Adipocyte (in vitro differentiated cells): ENCODE measurements at places on chromosomes 16 and 17.
A peak's percentile ranks its signal among the peaks of the same experiment; 100 is the strongest.

DNA sequence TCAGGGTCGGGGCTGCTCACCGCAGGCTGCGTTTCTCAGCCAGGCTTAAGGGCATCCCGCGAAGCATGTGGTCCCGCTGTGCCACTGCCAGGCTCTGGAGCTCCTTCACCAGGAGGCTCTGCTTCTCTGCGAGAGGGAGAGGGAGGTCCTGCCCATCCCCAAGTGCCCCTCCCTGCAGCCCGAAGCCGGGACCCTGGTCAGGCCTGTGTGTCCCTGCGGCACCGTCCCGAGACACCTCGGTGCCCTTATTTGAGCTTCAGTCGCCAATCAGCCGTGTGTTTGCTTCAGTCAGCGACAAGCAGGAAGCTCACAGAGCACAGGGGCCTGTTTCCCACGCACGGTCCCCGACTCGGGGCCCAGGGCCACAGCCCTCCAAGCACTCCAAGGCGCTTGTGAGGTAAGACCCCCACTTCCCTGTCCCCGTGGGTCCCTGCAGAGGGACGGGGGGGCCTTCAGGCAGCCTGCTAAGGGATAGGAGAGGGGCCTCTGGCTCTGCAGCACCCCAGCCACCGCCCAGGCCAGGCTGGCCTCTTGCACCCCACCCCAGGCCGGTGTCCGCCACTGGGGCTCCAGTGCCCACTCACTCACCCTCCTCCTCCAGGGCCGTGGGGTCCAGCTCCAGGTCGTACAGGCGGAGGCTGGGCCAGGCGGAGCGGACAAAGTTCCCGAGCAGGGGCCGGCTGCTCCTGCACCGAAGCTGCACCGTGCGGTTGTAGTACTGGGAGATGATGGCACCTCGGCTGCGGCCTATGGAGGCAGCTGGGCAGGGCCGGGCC lies 3.2 kb downstream of the TMC6 start:
- DNase-seq: no peak

DNA sequence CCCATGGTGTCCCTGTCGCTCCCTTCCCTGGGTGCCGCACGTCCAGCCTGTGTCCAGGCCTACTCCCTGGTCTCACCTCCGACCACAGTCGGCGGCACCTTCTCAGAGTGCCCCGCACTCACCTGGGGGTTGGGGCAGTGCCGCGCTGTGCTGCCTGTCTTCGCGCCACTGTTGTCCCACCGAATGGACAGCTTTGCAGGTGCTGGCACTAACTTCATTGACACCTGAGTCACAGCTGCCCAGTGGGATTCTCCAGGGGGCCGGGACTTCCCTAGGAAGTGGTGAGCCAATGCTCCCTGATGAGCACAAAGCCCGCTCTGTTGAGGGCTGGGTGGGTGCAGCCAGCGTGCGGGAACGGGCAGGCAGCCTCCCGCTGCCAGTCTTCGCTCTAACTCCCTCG lies 24.3 kb upstream of the DBNDD1 start:
- no peak for DNase-seq

- no peak for DNase-seq
Observed at GRCh38 chr17:38896346-38896954, 26.6 kb downstream of the LASP1 start.

GRCh38 chr17:35930211-35931065 lies at the start of gene RDM1:
TSS of gene RDM1 (minus strand) at chr17:35930773. CDS start at chr17:35930727, 46 bp downstream.
- DNase-seq: peak; percentile 35

DNA sequence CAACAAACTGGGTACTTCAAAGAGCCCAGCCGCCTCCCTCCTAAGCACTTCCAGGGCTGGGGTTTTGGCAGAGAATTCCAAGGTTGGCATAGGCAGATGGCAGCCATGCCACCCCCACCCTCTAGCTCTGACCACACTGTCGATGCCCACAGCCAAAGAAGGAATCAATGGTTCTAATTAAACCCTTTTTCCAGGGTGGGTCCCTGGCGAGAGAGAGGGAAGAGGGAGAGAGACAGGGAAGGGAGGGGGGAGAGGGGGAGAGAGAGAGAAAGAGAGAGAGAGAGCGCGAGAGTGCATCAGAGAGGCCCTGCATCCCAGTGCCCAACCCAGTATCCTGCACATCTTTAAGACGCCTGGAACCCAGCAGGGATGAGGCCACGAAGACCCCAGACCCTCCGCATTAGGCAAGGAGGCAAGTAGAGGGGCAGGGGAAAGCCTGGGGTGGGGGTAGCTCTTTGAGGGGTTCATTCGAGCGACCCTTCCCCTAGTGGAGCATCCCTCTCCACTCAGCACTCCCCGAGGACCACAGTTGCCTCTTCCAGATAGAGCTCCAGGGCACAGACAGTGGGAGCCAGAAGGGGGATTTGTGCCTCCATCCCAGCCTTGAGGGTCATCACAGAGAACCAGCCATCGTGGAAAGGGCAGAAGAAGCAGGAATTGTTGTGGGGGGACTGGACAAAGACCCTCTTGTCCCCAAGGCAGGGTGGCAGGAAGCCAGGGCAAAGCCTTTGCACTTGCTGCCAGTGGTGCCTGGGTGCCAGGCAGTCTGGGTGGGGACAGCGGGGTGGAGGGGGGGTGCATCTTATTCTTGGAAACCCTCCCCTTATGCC lies 2.6 kb downstream of the SRCIN1 start:
- DNase-seq: no peak

DNA sequence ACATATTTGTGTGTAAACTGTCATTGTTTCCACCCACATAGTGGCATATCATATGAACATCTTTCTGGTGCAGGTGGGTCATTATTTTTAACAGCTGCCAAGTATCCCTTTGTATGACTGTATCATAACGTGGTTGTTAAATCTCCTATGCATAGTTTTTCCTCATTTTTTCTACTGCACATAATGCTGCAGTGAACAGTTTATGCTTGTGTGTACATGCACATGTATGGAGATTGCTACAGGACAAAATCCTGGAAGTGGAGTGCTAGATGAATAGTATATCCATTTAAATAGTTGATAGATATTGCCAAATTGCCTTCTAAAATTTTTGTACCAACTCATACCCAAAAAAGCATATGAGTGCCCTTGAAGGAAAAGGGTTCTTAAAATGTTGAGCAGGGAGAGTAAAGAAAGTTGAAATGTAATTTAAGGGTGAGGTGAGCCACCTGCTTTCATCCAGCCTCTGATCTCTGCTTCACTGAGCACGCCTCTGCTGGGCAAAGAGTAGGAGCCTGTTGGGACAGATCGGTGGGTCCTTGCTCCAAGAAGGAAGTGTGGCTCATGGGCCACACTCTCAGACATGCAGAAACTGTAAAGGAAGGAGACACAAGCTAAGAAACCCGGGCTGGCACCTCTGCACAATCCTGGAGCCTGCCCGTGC lies 55.3 kb downstream of the HLF start:
- no peak for DNase-seq

DNA sequence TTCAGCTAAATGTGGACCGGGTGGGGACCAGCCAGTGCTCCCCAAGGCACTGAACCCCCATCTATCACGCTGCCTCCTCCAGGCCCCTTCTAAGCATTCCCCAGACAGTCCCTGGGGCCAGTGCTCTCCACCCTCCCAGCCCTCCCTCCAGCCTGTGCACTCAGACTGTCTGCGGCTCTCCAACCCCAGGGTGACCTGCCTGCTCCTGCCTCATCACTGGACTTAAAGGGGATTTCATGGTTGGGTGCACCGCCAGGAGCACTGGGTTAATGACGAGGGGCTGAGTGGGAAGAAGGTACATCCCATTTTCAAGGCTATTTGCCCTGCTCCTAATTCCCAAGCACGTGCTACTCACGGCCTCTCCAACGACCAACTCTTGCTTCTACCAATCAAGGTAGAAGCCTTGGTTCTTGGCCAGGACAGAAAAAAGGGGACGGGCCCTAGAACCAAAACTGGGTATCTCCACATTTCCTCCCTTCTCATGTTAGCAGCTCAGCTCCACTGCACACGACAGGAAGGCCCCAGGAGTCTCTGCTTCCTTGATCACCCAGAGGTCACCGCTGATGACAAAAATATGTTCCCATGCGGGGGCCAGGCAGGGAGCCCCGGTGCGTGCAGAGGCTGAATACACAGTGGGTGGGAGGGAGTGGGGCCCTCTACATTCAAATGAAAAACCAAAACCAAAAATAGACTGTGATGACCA lies 3.5 kb upstream of the ABR start:
- DNase-seq: no peak

DNA sequence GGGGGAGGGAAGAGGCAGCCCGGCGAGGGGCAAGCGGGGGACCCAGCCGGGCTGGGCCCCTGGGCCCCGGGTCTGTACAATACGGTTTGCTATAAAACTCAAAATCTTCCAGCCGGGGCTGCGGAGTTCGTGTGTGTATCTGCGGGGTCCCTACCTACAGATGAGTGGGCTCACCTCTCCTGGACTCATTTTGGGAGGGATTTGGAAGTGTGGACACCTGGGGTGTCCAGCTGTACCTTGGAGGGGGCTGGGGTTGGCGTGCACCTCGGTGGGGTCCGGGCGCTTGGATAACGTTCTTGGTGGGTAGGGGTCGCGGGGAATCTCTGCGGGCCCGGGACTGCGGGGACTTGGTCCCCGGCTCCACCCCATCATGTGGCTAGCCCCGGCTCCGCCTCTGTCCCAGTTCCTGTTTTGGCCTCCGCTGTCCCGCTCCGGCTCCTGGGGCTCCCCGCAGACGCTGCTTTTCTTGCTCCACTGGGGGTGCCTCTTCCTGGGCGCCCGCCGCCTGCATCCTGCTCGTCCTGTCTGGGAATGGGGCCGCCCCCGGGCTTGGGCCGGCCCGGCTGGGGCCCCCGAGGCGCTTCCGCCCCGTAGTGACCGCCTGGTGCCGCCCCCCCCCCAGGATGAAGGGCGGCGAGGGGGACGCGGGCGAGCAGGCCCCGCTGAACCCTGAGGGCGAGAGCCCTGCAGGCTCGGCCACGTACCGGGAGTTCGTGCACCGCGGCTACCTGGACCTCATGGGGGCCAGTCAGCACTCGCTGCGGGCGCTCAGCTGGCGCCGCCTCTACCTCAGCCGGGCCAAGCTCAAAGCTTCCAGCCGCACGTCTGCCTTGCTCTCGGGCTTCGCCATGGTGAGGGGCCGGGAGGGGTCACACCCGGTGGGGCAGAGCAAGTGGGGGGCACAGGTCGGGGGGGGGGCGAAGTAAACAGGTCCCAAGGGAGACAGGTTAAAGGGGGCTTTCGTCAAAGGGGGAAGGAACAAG lies at the start of gene ORAI3:
Gene ORAI3 (plus strand): TSS at position 402 of the 983 bp plus-strand sequence. CDS start 222 bp downstream, at position 624.
- peak; percentile 80 for DNase-seq

- DNase-seq: no peak
Observed at GRCh38 chr17:28956861-28957260, 5.5 kb upstream of the PHF12 start.

GRCh38 chr16:47486856-47487255 lies 25.7 kb downstream of the PHKB start:
- DNase-seq: no peak

DNA sequence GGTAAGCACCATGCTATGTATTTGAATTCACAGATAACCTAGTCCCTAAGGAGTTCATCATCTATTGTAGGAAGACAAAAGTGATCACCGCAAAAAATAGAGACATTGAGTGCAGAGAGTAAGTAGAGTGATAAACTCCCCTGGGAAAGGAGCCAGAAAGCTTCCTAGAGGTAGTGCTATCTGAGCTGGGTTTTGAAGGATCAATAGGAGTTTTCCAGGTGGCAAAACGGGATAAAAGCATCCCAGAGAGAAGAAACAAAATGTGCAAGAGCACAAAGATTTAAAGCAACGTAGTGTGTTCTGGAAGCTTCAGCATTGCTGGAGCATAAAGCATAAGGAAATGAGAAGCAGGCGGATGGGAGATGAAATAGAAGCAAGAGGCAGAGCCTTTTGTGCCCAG lies 120.7 kb upstream of the PLCG2 start:
- no peak for DNase-seq

- DNase-seq: peak; percentile 84
Observed at GRCh38 chr17:19387921-19388521, 1.0 kb upstream of the MFAP4 start.

GRCh38 chr16:24537474-24538337 lies 1.7 kb upstream of the RBBP6 start:
- no peak for DNase-seq

DNA sequence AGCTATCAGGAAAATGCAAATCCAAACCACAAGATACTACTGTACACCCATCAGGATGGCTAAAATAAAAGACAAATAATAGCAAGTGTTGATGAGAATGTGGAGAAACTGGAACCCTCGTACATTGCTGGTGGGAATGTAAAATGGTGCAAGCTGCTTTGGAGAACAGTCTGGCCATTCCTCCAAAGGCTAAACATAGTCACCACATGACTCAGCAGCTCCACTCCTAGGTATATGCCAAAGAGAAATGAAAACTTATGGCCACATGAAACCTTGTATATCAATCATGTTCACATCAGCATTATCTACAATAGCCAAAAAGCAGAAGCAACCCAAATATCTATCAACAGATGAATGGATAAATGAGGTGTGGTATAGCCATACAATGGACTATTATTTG lies 28.5 kb downstream of the VAC14 start:
- DNase-seq: peak; percentile 25

GRCh38 chr17:44360826-44361225 lies 2.8 kb downstream of the FAM171A2 start:
- DNase-seq: peak; percentile 86

DNA sequence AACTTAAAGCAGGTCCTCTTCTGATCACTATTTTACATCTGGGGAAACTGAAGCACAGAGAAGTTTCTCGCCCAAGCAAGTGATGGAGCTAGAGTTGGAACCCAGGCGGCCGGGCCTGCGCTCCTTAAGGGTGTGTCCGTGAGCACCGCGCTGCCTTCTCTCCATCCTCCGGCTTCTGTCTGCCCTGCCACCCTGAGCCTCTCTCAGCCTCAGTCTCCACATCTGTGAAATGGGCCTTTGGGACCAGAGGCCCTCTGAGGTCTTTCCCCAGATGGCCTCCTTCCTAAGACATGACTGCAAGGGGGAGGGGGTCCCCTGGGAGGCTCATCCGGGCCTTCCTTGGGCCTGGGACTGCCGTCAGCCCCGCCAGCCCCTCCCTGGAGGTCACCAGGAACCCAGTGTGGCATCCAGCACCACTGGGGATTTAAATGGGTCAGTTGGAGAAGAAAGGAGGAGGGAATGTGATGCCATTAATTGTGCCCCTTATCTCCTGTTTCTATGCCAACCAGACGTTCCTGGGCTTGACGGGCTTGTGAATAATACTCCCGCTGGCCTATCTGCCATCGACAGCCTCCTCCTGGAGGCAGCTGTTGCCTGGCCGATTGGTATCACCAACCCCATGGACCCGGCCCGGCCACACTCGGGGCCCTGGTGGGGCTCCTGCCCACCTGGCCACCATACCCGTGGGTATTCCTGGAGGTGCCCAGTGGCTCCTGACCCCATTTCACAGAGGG lies 5.1 kb downstream of the ZFPM1 start:
- no peak for DNase-seq
